Amygdala (tissue), 56 donors: ENCODE measurements at places on chromosomes 6 and 20.

DNA sequence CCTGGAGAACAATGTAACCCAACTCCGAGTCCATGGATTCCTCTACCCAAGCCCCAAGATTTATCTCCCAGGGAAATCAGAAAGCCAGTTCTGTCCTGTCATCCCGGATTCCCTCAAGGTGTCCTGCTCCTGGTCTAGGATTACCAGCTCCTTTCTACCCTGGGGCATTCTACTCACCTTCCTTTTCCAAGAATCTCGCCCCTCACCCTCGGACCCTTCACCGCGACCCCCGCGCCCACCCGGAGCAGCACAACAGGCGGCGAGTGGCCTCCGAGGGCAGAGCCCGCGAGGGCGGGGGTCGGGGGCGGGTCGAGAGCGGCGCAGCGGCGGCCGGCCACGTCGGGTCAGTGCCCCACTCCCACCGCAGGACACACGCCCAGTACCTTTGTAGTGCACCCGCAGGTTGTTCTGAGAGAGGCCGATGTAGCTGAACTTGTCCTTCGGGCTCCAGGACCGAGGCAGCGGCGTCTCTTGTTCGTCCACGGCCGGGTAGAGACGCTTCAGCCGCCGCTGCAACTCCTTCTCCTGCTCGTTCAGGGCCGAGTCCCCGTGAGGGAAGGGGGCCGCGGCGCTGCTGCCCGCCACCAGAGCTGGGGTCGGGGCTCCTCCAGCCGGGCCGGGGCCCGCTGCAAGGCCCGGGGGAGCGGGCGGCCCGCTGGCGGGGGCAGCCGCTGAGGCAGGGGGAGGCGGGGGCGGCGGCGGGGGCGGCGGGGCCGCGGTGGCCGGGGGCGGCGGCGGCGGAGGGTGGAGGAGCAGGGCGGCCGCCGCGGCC, 897 bp downstream of the RANBP9 start:
- peak; percentile 8 for DNase-seq

GRCh38 chr20:63248835-63249591, 5.2 kb downstream of the NKAIN4 start:
- no peak for DNase-seq

DNA sequence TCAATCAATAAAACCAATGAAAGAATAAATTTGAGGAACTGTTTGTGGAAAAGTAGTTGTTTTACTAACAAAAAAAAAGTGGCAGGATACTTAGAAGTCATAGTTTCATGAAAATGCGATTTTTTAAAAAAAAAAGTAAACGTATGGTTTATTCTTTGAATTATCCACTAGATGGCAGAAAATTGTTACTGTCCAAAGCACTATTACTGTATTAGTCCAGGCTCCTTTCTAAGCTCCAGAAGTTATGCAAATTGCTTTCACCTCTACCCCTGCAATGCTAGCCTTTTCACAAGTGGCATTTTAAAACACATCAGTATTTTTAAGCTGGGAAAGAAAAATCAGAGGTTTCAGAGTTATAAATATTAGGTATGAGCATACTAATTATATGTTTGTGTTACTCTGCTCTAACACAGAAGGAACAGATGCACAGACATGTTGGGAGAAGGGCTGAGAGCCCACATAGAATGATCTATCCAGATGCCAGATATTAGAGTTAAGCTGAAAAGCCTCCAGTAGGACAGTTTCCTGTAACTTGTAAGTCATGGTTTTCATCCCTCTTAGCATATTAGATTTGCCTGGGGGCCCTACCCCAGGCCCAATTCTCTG, 63.9 kb downstream of the FHL5 start:
- DNase-seq: no peak

- no peak for DNase-seq
Observed at GRCh38 chr20:36871640-36872570, 4.0 kb upstream of the TLDC2 start.

- DNase-seq: no peak
Observed at GRCh38 chr20:50376888-50377459, 133.2 kb upstream of the PTPN1 start.

DNA sequence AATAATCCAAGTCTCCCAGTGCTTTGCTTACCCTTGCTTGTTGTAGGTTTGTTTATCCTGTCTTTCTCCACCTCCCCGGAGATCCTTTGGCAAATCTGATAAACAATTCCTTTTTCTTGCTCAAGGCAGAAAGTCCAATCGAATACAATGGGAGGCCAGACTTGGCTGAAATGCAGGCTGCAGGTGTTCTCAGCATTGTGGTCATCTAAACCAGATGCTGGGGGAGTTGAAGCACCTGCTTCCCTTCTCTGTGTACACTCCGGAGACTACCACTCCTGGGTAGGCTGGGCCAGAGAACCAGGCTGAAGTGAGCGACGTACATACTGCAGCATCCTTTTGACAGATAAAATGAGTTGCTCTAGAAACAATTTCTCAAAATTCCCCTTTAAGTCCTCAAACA, 82.6 kb upstream of the PREP start:
- DNase-seq: no peak

DNA sequence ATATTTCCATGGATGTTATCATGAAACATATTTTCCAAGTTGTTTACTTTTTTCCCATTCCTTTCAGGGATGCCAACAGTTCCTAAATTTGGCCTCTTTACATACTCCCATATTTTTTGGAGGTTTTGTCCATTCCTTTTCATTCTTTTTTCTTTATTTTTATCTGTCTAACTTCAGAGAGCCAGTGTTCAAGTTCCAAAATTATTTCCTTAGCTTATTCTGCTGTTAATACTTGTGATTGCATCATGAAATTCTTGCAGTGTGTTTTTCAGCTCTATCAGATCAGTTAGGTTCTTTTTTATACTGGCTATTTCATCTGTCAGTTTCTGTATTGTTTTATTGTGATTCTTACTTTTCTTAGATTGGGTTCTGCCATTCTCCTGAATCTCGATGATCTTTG, 89.9 kb upstream of the TCF21 start:
- DNase-seq: no peak

- no peak for DNase-seq
Observed at GRCh38 chr6:83974409-83975050, 59.0 kb upstream of the MRAP2 start.

- DNase-seq: no peak
Observed at GRCh38 chr6:80769106-80769505, 662.6 kb downstream of the BCKDHB start.

DNA sequence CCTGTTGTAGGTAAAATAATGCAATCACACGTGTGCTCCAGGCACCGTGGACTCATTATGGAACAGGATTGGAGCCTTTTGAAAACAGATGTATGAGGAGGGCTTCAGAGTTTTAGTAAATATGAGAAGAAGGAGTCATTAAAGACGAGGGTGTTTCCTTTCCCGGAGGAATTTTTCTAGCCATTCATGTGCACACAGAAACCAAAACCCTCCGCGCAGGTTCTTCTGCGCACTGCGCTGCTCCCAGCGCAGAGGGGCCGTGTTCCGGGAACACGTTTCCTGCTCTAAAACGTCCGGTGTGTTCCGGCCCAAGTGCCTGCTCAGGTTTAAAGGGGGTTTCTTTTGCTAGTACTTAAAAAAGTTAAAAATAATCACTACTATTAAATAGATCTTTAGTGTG, 11.6 kb downstream of the GPR31 start:
- no peak for DNase-seq

- no peak for DNase-seq
Observed at GRCh38 chr20:63165356-63166192, 50.4 kb downstream of the YTHDF1 start.

- no peak for DNase-seq
Observed at GRCh38 chr6:109490713-109491112, 7.7 kb upstream of the ZBTB24 start.

GRCh38 chr20:36929691-36930090, 21.8 kb downstream of the SAMHD1 start:
- no peak for DNase-seq

GRCh38 chr6:1851681-1852456, 242.2 kb downstream of the FOXC1 start:
- DNase-seq: no peak

DNA sequence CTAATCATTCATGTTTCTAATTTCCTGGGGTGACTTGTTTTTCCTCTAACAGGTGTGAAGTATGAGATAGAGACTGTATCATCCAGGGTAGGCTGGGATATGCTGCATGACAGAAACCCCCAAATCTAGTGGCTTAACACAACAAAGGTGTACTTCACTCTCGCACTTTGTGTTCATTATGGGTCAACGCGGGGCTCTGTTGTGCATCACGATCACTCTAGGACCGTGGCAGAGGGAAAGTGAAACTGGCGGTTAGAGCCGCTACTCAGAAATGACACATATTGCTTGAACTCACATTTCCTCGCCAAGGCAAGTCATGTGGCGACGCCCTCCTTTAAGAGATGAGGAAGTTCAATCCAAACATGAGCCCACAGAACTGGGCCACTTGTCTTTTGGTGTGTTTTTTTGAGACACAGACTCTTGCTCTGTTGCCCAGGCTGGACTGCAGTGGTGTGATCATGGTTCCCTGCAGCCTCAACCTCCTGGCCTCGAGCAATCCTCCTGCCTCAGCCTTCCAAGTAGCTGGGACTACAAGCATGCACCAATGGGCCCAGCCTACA, 41.3 kb downstream of the PCNA start:
- DNase-seq: no peak

GRCh38 chr6:44641344-44642031, 254.0 kb downstream of the CDC5L start:
- no peak for DNase-seq

DNA sequence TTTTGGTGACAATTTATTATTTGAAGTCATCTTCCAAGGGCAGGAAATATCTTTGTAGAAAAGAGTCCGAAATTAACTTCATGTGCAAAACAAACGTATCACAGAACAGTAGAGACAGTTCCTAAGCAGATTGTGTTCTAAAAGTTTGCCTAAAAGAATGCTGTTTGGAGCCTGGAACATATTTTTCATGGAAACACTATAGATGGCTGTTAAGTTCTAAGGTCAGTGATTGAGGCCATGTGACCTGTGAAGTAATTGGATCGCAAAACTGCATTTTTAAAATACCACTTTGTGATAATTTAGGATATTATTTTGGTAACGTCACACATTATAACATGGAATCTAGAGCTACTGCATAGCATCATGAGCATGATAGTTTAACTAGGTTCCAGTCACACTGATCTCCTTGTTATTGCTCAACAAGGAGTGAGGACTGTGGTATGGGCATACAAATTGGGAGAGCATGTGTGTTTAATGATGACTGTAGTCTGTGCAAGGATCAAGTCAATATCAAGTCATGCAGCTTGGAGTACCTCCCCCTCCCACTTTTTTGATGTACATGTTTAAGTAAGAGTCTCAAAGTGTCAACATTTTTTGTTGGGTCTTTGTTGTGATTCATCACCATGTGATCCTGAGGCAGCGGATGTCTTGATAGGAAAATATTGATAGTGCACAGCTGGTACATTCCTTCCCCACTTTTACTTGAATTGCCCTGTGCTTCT, 609.3 kb upstream of the CITED2 start:
- DNase-seq: no peak

DNA sequence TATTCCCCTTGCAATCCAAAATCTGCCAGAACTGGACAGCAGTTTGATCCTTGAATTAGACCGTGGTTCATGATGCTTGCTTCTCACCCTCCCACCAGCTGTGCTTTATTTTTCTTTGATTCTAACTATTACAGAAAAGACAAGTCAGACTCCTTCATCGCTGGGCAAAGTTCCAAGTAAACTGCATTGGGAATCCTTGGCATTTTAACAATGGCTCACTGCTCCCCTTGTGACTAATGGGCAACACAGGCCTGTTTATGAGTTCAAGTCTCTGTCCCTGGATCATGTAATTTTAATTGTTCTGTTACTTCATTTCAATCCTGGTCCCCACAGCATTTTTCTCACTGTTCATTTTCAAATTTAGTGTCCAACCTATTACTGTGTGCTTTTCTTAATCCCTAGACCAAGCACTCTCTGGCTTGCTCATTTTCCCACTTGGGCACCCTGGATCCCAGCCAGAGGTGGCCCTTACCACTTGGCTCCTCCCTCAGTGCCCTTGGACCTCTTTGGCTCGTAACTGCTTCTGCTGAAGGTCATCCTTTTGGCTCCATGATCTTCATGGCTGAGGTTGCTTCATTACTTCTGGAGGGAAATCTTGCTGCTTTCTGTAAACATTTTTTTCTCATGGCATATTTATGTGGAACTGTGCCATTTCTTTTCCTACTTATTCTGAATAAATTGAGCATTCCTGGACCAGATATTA, 32.8 kb downstream of the PSMB9 start:
- no peak for DNase-seq
